CD4-positive, alpha-beta T cell (primary cell): ENCODE measurements at places on chromosomes 11 and 22. TPM values are rescaled to one million over a fixed set of nuclear protein-coding genes. Genes with fewer than 3 reads are reported as not detected.

DNA sequence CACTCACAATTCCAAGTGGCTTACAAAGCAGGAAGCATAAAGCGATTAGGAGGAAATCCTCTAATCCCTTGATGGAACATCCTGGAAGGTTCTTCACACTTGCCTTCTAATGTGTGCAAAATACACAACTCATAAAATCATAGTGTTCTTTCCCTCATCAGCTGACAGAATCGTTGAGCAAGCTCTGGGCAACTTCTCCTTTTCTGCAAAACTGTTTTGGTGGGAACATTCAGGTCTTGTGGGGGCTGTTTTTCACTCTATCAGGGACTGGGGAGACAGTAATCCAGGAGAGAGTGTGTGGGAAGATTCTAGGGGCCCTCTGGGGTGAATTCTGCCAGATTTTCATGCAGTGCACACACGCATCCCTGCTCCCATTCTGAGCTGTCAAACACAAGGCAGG lies 53.2 kb downstream of the IRAG1 start:
- no peak for DNase-seq

GRCh38 chr11:23359297-23359696 lies 499.0 kb upstream of the CCDC179 start:
- DNase-seq: no peak

- no peak for DNase-seq
Measured at GRCh38 chr11:118522571-118523072, 4.7 kb upstream of the TTC36 start.

- no peak for DNase-seq
Measured at GRCh38 chr11:110580571-110580970, 131.7 kb downstream of the ARHGAP20 start.

GRCh38 chr22:39388261-39389011 lies 11.1 kb upstream of the TAB1 start:
- peak; percentile 76 for DNase-seq

APLNR gene
- not detected for total RNA-seq

LRRC56 gene
- total RNA-seq: 2.4 TPM

P2RY6 gene
- not detected for total RNA-seq

DNA sequence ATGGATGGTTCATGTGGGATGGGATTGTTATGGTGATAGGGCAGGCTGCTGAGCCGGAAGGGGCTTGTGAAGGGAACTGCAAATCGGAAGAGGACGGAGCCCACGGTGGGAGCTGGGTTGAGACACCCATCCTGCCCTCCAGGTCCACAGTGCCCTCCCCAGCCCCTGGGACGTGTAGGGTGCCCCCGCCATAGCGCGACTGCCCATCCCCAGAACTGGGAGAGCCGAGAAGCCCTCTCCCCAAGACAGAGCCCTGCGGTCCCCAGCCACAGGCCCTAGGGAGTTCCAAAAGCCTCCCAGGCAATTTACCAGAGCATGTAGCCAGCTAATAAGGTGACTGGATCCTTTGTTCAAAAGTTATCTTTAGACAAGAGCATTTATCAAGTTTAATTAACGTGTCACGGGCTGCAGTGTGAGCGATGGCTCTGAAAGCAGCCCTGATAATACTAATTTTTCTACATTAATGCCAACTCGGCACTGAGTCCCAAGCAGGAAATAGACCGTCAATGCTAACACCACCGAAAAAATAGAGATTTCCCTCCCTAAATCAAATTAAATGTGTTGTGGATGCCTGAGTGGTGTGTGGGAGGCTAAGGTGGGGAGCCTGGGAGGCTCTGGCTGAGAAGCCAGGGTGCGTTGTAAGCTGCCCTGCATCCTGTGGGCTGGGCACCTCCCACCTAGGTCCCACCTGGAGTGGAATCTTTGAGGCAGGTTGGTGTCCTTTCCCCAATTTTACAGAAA lies 76.8 kb upstream of the RTL6 start:
- DNase-seq: no peak

GRCh38 chr11:66268952-66269905 lies 790 bp downstream of the RAB1B start:
- no peak for DNase-seq

DNA sequence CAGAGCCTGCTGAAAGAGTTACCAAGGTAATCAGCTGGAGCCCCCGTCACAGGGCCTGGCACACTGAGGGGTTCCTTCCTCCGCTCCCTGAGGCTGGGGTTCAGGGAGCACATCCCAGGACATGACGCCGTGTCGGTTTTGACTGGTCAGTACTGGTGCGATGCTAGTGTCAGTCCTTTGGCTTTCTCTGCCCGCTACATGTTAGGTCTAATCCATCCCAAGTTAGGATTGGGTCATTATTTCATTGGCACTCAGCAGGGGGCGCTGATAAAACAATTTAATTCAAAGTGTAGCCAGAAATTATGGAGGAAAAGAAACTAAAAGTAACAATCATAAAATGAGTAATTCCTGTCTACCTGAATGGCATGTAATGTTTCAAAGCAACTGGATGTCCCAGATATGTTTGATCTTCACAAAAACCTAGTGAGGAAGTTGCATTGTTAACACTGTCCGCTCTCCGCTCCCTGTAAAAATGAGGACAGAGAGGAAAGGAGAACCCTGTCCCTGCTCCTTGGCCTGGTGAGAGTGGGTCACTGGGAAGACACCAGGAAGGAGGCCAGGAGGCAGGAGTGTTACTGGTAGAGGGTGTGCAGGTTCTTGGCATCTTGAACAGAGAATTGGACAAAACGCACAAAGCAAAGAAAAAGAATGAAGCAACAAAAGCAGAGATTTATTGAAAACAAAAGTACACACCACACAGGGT lies 27.1 kb downstream of the TSKU start:
- no peak for DNase-seq

OR4A16 gene
- total RNA-seq: not detected

C11orf52 gene
- not detected for total RNA-seq

- DNase-seq: no peak
Measured at GRCh38 chr11:16818284-16818683, 79.8 kb downstream of the C11orf58 start.

DNA sequence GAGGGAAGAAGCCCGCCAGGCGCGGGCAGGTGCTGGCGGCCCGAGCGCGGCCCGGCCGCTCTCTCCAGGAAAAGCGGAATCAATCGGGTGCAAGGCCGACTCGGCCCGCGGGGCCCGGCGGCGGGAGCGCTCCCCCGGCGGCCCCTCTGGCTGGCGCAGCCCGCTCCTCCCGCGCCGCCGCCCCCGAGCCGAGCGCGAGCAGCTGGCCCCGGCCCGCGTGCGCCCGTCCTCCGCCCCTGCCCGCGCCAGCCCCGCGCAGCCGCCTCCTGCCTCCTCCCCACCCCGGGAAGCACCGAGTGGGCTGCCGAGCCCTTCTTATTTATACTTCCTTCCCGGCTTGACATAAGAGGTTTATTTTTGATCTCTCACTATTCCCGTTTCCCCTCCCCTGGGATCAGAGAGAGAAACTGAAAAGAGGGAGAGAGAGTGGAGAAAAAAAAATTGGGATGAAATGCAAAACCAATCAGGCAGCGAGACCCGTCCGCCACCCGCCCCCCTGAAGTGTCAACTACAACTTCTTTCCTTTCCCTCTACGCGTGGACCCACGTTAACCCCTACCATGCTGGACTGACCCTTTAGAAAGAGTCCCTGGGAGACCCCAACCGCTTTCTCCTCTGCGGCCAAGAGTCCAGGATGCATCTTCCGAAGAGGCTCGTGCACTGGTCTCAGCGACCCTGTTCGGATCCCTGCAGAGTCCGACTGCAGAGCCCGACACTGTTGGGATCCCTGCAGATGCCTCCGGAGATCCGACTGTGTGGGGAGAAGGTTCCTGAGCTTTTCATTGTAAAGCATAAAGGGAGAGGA lies at the start of gene ADAMTS8:
Gene ADAMTS8 (minus strand): TSS at position 294 of the 804 bp plus-strand sequence. CDS start 323 bp downstream, outside the sequence.
- no peak for DNase-seq

DNA sequence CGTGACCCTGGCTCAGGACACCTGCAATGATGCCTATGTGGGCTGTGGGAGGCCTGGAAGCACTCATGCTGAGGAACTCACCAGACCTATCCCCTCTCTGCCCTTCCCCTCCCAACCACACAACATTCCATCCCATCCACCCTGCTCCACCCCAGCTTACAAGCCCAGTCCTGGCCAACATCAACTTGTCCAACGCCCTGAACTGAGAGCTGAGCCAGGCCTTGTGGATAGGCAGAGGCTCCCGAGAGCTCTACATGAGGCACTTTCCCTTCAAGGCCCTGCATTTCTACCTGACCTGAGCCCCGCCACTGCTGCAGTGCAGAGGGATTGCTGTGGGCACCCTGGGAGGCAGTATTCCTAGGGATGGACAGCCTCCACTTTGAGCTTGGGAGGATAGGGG lies 112.4 kb downstream of the PDE2A start:
- DNase-seq: no peak

GRCh38 chr22:49811020-49811791 lies 16.5 kb downstream of the BRD1 start:
- DNase-seq: no peak

DNA sequence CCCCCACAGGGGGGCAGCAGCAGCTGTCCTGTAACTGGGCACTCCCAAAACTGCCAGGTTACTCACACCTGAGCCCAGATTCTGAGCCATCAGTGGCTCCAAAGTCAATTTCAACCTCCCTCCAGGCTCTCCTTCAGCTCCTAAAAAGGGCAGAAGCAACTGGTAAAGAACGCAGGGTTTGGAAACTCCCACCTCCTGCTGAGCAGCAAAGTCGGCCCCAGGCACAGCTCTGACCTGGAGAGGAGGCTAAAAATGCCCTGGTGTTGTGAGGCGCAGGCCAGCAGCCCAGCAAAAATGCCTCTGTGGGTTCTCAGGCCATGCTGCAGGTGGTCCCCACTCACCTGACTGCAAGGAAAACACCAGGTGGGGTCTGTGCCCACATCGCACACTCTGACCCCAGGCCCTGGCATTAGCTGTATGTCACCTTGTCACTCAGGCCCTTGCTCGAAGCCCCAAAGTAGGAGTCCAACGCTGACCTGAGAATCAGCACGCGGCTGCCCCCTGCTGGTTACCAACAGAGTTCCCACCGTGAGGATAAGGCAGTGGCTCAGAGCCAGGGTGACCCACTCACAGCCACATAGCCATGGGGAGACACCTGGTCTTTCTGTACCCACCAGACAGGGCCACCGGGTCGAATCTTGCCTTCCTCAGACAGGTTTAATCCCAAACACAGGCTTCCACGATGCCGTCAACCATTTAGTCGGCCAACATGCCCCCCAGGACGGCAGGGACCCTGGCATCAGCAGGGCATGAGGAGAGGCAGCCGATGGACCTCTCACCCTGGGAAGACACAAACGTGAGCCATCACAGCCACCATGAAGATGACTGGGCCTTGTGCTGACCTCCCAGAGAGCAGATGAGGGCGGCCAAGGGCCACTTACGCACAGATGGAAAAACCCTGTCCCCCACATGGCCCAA lies 11.1 kb downstream of the POLR3H start:
- peak; percentile 63 for DNase-seq

- no peak for DNase-seq
Measured at GRCh38 chr11:16889905-16890304, 124.3 kb downstream of the PLEKHA7 start.

GRCh38 chr22:20532256-20532993 lies 25.0 kb downstream of the MED15 start:
- DNase-seq: no peak

DNA sequence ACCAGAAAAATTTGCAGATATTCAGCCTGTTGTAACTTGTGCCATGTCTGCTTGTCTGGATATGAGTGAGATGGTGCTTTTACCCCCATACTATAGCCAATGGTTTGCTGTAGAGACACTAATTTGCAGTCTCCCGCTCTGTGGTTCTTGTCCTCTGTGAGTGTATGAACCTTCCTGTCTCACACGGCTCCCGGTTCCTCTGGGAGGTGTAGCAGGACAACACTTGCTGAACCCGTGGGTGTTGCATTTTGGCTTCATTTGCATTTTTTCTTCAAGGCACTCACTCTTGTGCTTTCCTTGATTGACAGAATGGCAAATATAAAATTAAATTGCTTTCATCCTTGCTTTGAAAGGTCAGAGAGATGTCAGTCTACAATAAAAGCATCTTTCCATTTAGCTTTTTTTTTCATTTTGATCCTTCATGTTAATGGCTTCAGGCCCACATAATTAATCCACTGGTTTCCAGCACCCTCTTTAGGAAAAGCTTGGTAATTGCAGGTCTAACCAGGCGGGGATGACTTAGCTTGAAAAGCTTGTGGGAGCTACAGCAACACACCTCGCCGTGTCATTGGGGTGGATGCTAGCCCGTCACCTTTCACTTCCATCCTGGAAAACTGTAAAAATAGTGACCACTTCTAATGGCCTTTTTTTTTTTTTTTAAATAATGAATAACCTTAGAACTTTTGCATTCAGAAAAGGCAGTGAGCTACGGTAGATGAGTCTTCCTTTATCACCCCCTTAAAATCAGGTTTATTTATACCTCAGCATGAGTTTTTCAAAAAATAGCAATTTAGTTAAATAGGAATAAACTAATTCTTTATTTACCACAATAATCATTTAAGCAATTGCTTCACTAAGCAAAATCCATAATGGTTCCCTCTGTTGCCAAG lies 27.4 kb upstream of the ST14 start:
- DNase-seq: peak; percentile 79

DNA sequence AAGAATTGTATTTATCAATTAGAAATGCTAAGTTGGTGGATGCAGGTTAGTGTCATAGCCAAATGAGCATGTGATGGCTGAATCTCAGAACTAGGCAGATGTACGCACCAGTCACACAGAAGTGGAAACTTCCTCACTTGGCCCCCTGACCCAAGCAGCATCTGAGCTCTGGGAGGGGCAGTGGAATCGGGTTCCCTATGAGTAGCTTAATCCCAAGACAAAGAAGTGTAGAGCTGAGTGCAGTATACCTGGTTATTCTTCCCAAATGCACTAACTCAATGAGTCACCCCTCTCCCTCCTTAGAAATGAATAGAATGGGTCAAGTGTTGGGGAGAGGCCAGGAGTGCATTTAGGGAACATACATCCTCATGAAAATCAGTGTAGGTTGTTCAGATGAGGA lies 224.6 kb downstream of the FAT3 start:
- DNase-seq: no peak

DNA sequence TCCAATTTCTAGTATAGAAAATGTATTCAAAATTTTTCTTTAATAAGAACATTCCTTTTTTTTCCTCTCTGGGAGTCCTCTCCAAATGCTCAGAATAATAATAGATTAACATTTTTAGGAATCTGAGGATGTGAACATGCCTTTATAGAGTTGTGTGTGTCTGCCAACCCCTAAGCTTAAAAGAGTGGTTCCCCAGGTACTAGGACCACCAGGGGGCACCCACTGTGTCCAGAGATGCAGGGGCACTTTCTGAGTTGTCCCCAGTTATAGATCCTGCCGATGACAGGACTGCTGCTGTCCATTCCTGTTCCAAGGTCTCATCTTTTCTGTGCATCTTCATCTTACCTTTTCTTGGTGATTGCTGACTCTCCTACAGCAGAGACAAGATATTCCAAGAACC lies 27.0 kb upstream of the MICAL2 start:
- DNase-seq: no peak

- DNase-seq: no peak
Measured at GRCh38 chr11:32435152-32435480, 223 bp downstream of the WT1 start.

CDC45 gene
- total RNA-seq: 0.75 TPM

- DNase-seq: no peak
Measured at GRCh38 chr22:16936625-16937024, 71.4 kb downstream of the GAB4 start.

GRCh38 chr22:29370537-29370936 lies 17.8 kb downstream of the AP1B1 start:
- DNase-seq: no peak

GRCh38 chr11:57202281-57202680 lies 20.5 kb downstream of the LRRC55 start:
- no peak for DNase-seq

GRCh38 chr22:21445437-21446127 lies 21.6 kb upstream of the TMEM191C start:
- no peak for DNase-seq

GRCh38 chr22:19058713-19059451 lies 63.3 kb downstream of the DGCR2 start:
- no peak for DNase-seq
